ENCODE measurements at places on chromosomes 16 and 17.

DNA sequence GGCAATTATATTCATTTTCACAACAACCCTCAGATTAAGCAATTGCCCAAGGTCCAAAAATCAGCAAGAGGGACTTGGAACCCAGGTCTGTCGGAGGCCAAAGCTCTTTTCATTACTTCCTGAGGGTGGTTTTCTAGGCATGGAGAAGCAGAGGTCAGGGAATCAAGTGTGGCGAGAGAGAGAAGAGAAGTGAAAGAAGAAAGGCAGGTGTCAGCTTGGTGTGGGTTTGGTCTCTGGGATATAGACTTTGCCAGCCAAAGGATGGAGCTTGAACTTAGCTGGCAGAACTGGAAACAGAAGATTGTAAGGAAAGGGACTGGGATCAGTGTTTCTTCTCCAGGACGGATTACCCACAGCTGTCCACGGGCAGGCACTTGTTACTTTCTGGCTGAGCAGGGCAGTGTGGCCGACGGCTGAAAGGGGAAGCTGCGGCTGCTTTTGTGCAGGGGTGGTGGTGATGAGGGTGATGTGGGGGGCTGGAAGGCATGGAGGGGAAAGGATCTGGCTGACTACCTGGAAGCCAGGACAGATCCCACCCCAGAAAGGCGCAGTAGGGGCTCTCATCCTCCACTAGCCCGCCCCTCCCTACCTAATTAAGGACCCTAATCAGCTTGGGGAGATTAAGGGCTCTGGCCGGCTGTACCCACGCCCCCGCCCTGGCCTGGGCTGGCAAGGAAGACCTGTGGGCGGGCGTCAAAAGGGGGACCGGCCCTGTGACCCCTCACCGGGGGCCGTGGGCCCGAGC, at the start of gene GUCY2D:
GUCY2D (plus strand) TSS at position 640 of the 745 bp plus-strand sequence. CDS start 433 bp downstream, outside the sequence.
- no peak for DNase-seq

GRCh38 chr17:40416671-40417070, 1.0 kb downstream of the TOP2A start:
- DNase-seq, result no peak

GRCh38 chr17:48068491-48068961, 20.4 kb downstream of the NFE2L1 start:
- DNase-seq, result no peak

DNA sequence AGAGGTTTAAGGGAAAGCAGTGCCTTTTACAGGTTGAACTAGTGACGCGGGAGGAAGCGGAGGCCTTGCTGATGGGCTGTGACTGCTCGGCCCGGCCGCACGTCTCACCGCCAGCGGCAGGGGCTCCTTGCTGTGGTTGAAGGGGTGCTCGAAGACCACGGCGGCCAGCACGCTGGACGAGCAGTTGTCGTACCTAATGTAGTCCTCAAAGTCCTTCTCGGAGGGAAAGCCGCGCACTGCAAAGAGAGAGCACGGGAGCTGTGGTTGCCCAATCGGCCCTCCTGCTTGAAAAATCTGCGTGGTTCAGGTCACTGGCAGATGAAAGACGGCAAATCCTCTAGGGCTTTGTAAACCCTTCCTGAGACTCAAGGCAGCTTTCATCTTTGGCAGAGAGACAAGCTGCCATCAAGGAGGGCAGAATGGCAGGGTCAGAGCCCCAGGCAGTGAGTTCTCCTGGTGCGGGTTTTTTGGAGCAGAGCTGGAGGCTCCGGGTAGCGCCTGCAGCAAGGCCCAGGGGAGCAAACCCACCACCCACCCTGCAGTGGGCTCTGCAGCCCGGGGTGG, 16.1 kb downstream of the ABCA3 start:
- no peak for DNase-seq

DNA sequence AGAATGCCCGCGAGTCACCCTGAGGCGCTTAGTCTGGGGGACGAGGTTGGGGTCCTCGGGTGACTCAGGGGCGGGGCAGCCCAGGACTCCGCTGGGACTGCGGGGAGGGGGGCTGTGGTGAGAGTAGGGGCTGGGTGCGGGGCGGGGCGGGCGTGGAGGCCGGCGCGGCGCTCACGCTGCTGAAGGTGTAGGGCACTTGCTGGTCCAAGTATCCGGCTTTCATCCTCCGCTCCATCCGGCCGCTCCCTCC, 832 bp downstream of the ETV4 start:
- DNase-seq, result peak; percentile 20

- DNase-seq, result no peak
These were observed 25.3 kb downstream of the MBTPS1 start for GRCh38 chr16:84091460-84091859.

- DNase-seq, result no peak
These were observed 7.6 kb downstream of the SYT17 start for GRCh38 chr16:19175492-19176262.

DNA sequence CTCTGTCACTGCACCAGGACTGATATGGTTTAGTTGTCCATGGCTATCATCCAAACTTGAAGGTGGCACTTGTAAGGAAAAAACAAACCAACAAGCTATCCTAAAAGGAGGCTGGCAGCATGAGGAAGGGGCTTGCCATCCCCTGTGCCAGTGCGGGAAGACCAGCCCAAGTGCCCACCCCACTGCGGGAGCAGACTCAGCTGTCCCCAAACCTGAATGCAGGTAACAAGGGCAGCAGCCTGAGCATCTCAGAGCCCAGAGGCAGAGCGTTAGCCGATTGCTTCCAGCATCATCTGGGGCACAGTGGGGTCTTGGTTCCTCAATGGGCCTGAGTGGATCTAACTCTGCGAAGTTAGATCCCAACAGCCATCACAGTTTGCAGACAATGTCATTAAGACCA, 29.2 kb upstream of the C16orf78 start:
- DNase-seq, result no peak

- no peak for DNase-seq
These were observed 5.6 kb downstream of the FBRS start for GRCh38 chr16:30663820-30664219.

- DNase-seq, result peak; percentile 82
These were observed 3.8 kb upstream of the CD7 start for GRCh38 chr17:82320956-82321927.

GRCh38 chr17:76462556-76463290, 4.7 kb upstream of the AANAT start:
- no peak for DNase-seq

DNA sequence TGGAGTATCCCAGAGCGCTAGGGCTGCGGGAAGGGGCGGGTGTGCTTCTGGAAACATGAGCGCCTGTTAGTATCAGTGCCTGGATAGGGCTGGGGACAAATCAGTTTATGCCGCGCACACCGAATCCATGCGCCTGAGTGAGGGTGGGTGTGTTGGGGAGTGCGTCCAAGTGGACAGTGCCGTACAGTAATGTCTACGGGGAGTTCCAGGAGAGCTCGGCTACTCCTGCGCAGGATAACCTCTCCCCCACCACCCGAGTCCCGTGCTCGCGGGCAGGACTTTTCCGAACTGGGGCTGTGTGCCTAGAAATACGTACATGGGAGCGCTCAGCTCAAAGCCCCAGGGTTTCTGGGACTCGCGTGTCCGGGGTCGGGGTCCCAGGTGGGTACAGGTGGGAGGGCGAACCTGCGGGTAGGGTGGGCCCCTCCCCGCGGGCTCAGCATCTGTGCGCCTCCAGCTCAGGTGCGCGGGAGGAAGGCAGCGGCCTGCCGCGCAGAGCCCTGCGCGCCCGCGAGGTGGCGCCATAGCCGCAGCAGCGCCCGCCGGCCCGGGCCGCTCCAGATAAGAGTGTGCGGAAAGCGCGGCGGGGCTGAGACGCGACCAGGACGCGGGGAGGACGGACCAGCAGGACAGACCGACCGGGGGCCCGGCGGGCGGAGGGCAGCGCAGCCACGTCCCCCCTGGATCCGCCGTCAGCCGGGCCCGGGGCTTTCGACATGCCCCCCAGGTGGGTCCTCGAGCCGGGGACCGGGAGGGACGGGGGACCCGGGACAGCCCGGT, at the start of gene HIC1:
HIC1 (plus strand) TSS at position 592 of the 780 bp plus-strand sequence. CDS start 1,588 bp downstream, outside the sequence.
- peak; percentile 77 for DNase-seq

DNA sequence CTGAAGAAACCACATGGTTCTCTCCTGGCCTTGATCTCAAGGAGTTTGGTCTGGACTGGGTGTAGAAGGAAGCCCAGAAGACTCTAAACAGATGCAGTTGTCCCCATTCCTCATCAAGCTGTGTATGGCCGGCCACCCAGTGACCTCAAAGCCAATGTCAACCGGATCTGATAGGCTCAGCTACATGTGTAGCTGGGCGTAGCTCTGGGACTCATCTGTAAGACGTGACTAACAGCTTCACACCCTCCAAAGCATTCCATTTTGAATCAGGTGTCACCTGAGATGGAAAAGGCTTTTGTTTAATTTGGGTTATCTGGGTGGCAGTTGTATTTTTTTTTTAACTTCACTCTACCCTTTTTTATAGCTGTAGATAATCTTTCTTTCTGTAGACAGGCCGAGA, 130.4 kb downstream of the ABCC12 start:
- no peak for DNase-seq

DNA sequence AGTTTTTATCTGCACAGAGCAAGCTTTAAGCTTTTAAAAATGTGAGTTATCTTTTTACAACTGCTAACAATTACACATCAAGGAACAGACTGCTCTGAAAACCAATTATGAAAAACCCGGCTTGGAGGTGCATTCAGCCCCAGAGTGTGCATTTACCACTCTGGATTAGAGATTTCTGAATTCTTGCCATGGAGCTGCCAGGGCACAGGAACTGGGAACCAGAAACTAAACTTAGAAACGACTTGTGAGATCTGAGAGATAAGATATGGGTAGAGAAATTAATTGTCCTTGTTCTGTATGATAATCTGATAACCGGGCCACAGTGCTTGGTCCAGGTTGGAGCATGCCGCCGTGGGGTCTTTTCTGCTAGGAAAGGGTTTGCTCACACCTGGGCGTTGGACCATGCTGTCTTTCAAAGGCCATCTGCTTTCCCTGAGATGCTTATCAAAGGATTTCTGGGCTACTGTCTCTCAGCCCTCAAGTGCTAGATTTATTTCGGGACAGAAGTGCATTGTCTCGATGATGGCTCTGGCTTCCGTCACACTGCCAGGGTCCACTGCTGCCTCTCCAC, 210.0 kb downstream of the MAF start:
- no peak for DNase-seq

- DNase-seq, result no peak
These were observed 302.1 kb downstream of the MAP2K6 start for GRCh38 chr17:69716556-69716955.

DNA sequence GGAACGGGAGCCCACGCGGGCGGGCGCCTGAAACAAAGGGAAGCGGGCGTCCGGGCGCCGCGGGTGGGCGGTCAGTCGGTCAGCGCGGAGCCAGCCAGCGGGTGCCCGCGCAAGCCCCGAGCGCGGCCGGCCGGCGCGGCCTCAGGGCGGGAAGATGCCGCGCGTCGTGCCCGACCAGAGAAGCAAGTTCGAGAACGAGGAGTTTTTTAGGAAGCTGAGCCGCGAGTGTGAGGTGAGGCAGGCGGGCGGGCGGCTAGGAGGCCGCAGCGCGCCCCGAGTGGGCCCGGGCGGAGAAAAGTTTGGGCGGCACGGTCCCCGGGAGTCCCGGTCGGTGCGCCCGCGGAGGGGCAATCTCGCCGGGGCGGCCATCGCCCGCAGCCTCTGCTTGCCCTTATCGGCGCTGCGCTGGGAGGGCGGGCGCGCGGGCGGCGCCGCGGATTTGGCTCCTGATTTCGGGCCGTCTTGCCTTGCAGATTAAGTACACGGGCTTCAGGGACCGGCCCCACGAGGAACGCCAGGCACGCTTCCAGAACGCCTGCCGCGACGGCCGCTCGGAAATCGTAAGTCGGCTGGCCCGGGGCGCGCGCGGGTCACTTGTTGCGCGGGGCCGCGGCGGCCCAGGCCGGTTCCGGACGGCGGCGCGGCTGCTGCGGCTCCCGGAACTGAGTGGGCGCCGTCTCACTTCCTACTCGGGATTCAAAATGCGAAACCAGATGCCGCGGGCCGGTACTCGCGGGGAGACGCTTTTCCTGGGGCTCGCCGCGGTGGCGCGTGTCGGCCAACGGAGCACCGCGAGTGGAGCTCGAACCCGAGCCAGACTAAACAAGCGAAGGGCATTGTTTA, 526 bp downstream of the CBFB start:
- DNase-seq, result peak; percentile 61
